ENCODE measurements at places on chromosomes 13 and 19.
A peak's percentile ranks its signal among the peaks of the same experiment; 100 is the strongest.

DNA sequence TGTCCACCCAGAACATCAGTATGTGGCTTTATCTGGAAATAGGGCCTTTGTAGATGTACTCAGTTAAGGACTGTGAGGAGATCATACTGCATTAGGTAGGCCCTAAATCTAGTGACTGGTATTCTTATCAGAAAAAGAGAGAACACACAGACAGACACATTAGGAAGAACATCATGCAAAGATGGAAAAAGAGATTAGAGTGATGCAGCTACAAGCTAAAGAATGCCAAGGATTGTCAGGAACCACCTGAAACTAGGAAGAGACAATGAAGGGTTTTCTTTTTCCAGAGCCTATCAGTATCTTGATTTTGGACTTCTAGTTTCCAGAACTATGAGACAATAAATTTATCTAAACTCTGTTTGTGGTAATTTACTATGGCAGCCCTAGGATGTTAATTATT, 15.0 kb upstream of the DZIP1 start:
- DNase-seq: no peak

- no peak for DNase-seq
These were observed 7.1 kb downstream of the POLR1G start for GRCh38 chr19:45413497-45413896.

DNA sequence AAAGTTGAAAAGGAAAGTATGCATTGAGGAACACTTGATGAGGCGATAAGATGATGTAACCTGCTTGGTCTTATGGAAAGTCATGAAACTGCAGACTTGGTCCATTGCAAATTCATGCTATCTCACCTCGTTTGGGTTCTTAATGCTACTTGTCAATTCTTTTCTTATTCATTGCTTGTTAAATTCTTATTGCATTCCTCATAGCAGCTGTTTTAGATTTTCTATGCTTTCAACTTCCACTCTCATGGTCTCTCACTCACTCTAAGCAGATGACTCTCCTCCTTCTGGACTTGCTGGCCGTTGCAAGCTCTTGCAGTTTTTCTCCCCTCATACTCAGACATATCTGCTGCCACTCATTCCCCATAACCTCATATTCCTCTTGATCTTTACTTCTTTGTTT, 67.8 kb upstream of the CSNK1A1L start:
- DNase-seq: no peak

- no peak for DNase-seq
These were observed 79.6 kb downstream of the GGACT start for GRCh38 chr13:100508996-100509395.

- peak; percentile 80 for DNase-seq
These were observed 7.2 kb downstream of the HNRNPL start for GRCh38 chr19:38842439-38843174.

DNA sequence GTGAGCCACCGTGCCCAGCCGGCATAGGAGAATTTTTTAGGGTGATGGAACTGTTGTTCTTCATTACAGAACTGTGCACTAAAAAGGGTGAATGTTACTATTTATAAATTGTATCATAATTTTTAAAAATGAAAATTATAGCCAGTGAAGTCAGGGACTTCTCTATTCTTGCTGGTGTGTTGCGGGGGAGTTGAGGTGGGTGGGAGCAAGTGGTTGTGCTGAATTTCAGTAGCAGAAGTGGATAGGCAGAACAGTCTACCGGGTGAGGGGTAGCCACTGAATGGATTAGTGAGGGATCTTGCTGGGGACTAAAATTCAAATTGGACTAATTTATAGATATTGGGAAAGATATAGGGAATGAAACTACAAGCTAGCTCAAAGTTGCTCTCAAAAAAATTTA, 74.0 kb downstream of the CAB39L start:
- no peak for DNase-seq
